ENCODE measurements at places on chromosomes 11 and 22. TPM values are rescaled to one million over a fixed set of nuclear protein-coding genes. Genes with fewer than 3 reads are reported as not detected.

GRCh38 chr11:23620617-23621016 is 760.3 kb upstream of the CCDC179 start:
- no peaks in the 10 kb centered on the region for H3K27me3 ChIP-seq
- H3K27ac ChIP-seq: no peak overlapping the region
- H3K4me3 ChIP-seq: no peak overlapping the region
- H3K4me1 ChIP-seq: no peaks in the 10 kb centered on the region
- no peak for DNase-seq
- H3K36me3 ChIP-seq: no peaks in the 10 kb centered on the region

- no peaks in the 10 kb centered on the region for H3K27me3 ChIP-seq
- peak; percentile 74 for DNase-seq
- no peaks in the 10 kb centered on the region for H3K36me3 ChIP-seq
Measured at GRCh38 chr11:2420502-2421225, 20.1 kb downstream of the TSSC4 start.

DNA sequence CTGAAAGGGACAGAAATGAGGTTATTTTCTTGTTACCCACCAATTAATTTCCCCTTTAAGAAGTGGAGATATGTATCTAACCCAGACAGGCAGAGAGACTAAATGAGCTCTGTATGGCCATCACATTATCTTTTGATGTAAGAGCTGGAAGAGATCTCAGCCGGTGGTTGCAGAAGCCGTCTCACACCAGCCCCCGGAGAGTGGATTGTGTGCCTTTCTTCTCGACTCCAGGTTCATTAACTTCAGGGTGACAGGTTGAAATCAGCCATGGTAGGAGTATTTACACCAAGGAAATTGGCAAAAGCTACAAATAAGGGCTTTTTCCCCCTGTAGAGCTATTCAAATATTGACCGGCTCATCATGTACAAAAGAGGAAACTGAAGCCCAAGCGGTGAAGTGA is 580.3 kb upstream of the CADM1 start:
- no peaks in the 10 kb centered on the region for H3K4me1 ChIP-seq
- peaks cover 6% of the 10 kb centered on the region for H3K27me3 ChIP-seq
- H3K27ac ChIP-seq: no peak overlapping the region
- no peak overlapping the region for H3K4me3 ChIP-seq

GRCh38 chr11:111148953-111149352 is 96.6 kb upstream of the POU2AF2 start:
- no peak overlapping the region for H3K27ac ChIP-seq
- H3K36me3 ChIP-seq: no peaks in the 10 kb centered on the region
- no peak for DNase-seq
- H3K27me3 ChIP-seq: no peaks in the 10 kb centered on the region

DNA sequence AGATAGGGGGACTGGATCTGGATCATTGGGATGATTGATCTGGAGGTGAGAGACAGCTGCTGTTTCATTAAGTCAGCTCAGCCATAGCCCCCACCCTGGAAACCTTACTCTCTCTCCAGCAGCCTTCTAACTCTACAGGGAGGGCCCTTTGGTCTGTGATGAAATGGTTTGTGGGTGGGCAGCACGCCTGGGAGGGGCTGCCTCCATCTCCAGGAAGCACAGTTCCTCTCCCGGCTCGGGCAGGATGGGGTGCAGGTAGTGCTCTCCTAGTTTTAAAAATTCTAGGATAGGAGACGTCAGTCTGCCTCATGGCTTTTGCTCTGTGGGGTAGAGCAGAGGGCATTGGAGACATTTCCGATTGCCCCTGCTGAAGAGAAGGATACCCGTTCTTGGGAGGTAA is 89.7 kb downstream of the CEP164 start:
- no peak overlapping the region for H3K4me3 ChIP-seq
- H3K27ac ChIP-seq: no peak overlapping the region
- DNase-seq: no peak
- peaks cover 7% of the 10 kb centered on the region for H3K36me3 ChIP-seq
- no peaks in the 10 kb centered on the region for H3K4me1 ChIP-seq

DNA sequence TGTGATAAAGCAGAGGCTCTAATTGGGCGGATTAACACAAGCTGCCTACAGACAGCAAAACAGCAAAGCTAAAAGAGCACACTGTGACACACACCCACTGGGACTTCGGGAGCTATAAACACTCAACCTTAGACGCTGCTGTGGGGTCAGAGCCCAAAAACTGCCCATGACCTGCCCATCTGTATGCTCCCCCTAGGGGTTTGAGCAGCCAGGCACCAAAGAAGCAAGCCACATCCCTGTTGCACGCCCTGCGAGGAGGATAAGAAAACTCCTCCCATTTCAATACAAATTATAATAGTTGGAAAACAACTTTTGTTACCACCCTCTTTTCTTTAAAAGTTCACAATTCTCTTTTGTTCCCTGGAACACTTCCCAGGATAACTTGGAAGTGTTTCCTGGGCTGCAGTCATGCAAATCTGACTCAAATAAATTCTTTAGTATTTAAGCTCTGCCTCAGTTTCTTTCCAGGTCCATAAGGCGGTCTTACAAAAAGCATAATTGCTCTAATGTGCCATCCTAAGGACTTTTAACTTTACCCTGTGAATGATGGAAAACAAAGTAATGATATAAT is 86.4 kb downstream of the DLG2 start:
- H3K27ac ChIP-seq: no peak overlapping the region
- H3K4me1 ChIP-seq: peaks cover 4% of the 10 kb centered on the region
- no peak for DNase-seq
- H3K4me3 ChIP-seq: no peak overlapping the region
- no peaks in the 10 kb centered on the region for H3K27me3 ChIP-seq

DNA sequence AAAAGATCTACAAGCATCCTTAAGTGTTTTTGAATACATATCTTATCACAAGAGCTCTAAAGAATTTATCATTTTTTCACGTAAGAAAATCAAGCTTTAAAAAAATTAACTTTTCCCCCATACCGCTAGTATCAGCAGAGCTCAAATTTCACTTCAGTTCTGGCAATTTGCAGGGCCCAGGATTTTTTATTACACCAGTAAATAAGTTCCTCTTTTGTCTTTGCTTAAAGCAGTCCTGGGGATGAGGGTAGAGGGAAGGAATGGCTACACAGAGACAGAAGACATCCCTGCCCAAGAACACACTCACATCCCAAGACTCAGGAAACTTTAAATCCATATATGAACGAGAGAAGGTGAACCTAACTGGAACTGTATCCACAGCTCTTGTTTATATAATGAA is 22.6 kb upstream of the SORL1 start:
- no peak overlapping the region for H3K27ac ChIP-seq
- H3K27me3 ChIP-seq: no peaks in the 10 kb centered on the region
- DNase-seq: no peak
- no peaks in the 10 kb centered on the region for H3K36me3 ChIP-seq

GRCh38 chr22:36795633-36796032 is 19.7 kb upstream of the IFT27 start:
- H3K27me3 ChIP-seq: no peaks in the 10 kb centered on the region
- DNase-seq: no peak
- H3K4me1 ChIP-seq: no peaks in the 10 kb centered on the region
- no peak overlapping the region for H3K27ac ChIP-seq
- no peaks in the 10 kb centered on the region for H3K36me3 ChIP-seq

GRCh38 chr11:77589521-77590193 is at the start of gene AQP11:
Gene AQP11, plus strand, starts transcription at chr11:77589953. Its CDS starts 40 bp downstream, at chr11:77589993.
- H3K4me1 ChIP-seq: peaks cover 18% of the 10 kb centered on the region
- DNase-seq: peak; percentile 83
- peak within 1 kb of the TSS; percentile 85 for H3K27ac ChIP-seq
- peak within 1 kb of the TSS; percentile 64 for H3K4me3 ChIP-seq
- no peaks in the 10 kb centered on the region for H3K27me3 ChIP-seq

- peaks cover 14% of the 10 kb centered on the region for H3K4me1 ChIP-seq
- DNase-seq: no peak
- H3K36me3 ChIP-seq: no peaks in the 10 kb centered on the region
- H3K4me3 ChIP-seq: no peak overlapping the region
Measured at GRCh38 chr11:129947474-129947873, 52.1 kb upstream of the NFRKB start.

DNA sequence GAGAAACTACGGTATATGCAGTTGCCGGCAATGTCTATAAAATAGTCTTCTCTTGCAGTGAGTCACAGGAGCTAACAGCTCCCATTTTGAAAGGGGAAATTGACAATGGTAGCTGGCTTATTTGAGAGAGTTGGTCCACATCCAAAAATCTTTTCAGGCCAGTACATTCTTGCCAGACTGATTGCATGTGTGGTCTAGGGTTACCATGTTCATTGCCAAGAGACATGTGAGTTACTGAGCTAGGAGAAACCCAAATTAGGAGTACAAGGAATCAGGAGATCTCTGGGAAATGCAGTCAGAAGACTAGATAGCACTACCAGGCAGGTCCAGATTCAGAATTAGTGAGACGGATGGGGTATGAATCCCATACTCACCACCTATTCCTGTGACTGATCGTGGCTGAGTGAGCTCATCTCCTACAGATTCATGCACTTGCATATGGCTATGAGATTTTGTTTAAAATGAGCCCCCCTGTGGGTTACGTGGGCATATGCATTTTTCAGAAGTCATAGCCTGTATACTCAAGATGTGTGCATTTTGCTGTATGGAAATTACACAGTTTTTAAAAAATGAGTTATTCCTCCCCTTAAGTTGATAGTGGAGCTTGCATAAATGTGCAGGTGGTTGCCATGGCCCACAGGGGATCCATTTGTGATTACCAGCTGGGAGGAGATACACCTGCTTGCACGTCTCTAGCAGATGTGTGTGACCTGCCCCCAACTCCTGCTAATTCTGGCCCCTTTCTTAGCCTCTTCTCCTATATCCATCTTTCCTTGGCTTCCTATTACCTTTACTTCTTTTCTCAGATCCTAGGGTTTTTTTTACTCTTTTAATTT is 102.7 kb downstream of the COMMD9 start:
- no peak overlapping the region for H3K27ac ChIP-seq
- H3K4me1 ChIP-seq: peaks cover 5% of the 10 kb centered on the region
- H3K4me3 ChIP-seq: no peak overlapping the region
- no peaks in the 10 kb centered on the region for H3K27me3 ChIP-seq

- H3K36me3 ChIP-seq: no peaks in the 10 kb centered on the region
- no peak overlapping the region for H3K4me3 ChIP-seq
- DNase-seq: peak; percentile 70
- H3K27ac ChIP-seq: no peak overlapping the region
- no peaks in the 10 kb centered on the region for H3K4me1 ChIP-seq
Measured at GRCh38 chr11:117807482-117808327, 10.7 kb upstream of the DSCAML1 start.

DNA sequence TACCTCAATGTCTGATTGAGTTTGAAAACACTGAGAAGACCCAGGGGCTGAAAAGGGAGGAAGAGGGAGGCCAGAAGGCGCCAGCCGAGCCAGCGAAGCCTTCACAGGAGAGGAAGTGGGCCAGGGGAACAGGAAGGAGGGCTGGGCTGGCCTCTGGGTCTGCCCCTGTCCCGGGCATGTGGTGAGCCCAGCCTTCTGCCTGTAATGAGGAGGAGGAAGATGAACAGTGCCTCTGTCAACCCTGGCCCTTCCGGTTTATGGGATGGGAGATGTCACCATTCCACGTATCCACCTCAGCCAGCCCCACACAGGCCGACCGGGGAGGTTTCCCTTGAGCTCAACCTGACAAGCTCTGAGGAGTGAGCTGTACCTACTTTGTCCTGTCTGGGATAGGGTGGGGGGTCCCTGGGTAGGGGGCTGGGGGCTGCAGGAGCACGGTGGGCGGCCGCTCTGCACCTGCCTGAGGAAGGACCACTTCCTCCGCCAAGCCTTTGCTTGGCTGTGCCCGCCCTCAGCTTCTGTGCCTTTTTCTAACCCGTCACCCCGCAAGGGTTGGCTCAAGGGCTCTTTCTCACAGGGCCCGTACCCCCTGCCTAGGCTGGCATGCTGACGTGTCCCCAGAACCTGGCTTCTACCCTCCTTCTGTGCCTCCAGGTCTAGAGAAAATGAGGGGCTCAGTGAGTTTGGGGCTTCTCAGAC is 2.0 kb downstream of the PARVG start:
- H3K4me1 ChIP-seq: peaks cover 19% of the 10 kb centered on the region
- peaks cover 30% of the 10 kb centered on the region for H3K27me3 ChIP-seq
- peak overlapping the region; percentile 30 for H3K4me3 ChIP-seq
- peak overlapping the region; percentile 56 for H3K27ac ChIP-seq
- H3K36me3 ChIP-seq: no peaks in the 10 kb centered on the region

- DNase-seq: no peak
- H3K4me1 ChIP-seq: peaks cover 36% of the 10 kb centered on the region
- H3K27me3 ChIP-seq: no peaks in the 10 kb centered on the region
Measured at GRCh38 chr22:31340765-31341247, 5.3 kb downstream of the PATZ1 start.

GRCh38 chr11:47373876-47374719 is 4.2 kb downstream of the SPI1 start:
- H3K27ac ChIP-seq: no peak overlapping the region
- H3K36me3 ChIP-seq: no peaks in the 10 kb centered on the region
- no peaks in the 10 kb centered on the region for H3K27me3 ChIP-seq
- H3K4me1 ChIP-seq: peaks cover 8% of the 10 kb centered on the region
- peak; percentile 83 for DNase-seq

GRCh38 chr11:2277933-2278523 is 7.6 kb upstream of the ASCL2 start:
- H3K4me3 ChIP-seq: no peak overlapping the region
- H3K27ac ChIP-seq: no peak overlapping the region
- H3K4me1 ChIP-seq: no peaks in the 10 kb centered on the region
- DNase-seq: no peak
- no peaks in the 10 kb centered on the region for H3K36me3 ChIP-seq
- H3K27me3 ChIP-seq: no peaks in the 10 kb centered on the region

DNA sequence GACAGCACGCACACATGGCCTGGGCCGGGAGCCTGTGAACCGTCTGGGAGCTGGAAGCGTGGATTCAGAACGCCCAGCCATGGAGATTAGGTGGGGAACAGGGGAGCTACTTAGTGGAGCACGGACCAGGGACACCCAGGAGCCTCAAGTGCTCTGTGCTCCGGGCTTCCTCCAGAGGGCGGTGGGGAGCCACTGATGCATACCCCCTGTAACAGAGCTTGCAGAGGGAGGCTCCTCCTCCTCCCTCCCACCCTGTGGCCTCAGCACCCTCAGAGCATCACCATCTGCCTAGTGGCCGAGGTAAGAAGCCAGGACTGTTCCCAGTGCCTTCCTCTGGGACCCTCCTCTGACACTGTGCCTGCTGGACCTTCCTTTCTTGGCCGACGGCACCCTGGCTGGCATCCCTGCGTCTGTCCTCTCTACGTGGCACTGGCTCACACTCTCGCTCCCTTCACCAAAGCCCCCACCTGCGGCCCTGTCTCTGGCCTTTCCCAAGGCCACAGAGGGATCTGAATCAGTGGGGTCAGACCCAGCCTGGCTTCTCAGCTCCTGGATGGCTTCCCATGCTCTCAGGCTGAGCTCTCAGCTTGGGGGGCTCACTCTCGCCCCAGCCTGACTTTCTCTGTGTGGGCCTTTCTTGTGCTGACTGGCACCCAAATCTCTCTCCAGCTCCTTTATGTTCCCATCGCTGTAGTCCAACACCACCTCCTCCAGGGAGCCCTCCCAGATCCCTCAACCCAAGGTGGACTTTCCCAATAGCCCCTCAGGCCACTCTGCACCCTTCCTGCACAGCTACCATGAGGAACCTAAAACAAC is 780.9 kb downstream of the BRD1 start:
- peak; percentile 51 for DNase-seq
- H3K27ac ChIP-seq: no peak overlapping the region
- H3K27me3 ChIP-seq: no peaks in the 10 kb centered on the region
- H3K4me3 ChIP-seq: no peak overlapping the region

NELL1 gene
- total RNA-seq: not detected

CRACR2B gene
- 13.4 TPM for total RNA-seq

MGAT3 gene
- total RNA-seq: 3.7 TPM

KRTAP5-11 gene
- not detected for total RNA-seq

Measured in heart left ventricle (tissue), 16 donors.